ACHN (cell line): ENCODE measurements at places on chromosomes 5 and 9.

DNA sequence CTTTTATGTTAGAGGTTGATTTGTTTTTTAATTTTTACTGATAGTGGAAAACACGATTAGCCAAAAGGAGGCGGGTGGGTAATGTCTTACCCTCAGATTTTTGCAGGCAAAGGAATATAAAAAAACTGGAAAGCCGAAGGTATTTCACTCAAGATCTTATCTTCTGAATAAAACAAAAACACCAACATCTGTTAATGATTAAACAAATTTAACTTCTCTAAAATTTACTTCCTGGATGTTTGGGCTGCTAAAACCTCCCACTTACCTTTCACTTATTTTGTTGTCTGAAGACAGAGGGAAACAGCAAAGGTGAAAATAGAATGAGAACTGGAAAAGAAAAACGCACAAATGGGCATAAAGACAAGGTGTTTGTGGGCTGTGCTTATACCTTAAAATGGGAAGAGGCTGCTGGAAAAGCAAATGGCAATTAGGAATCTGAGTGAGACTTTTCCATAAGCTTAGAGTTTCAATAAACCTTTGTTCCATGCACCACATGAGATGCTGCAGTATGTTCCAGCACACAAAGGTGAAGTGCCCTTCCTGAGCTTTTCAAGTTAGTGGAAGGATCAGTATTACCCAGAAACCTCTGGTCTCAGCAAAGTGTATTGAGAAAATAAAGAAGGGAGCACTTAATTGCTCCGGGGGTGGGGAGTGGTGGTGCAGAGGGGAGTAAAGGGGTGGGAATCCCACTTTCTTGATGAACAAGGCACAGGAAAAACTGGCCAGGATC, 298.3 kb downstream of the BNC2 start:
- no peak for DNase-seq

GRCh38 chr5:74174366-74174765, 466.2 kb downstream of the ENC1 start:
- DNase-seq: no peak

GRCh38 chr9:93599571-93600403, 23.4 kb downstream of the PHF2 start:
- no peak for DNase-seq

GRCh38 chr5:30918171-30918570, 275.3 kb upstream of the CDH6 start:
- DNase-seq: peak; percentile 23

DNA sequence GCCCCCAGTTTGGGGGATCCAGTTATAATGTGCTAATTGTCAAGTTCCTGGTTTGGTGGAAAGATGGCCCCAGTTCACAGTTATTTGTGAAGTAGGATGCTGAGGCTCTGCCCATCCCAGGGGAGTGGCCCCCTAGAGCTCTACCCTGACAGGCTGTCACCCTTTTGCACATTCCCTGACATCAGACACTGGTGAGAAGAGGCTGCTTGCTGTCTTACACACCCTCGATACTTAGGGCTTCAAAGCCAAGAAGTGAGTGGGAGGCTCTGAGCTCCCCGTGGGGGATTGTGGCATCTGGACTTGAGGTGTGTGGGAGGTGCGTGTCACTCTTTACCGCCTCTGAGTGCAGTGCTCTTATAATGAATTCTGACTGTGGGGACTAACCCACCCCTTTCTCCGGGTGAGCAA, 168.5 kb downstream of the DOCK2 start:
- no peak for DNase-seq
